ENCODE measurements at places on chromosomes 6 and 20. TPM values are rescaled to one million over a fixed set of nuclear protein-coding genes. Genes with fewer than 3 reads are reported as not detected.

WFDC11 gene
- total RNA-seq: not detected

GLP1R gene
- 1.6 TPM for total RNA-seq

GRCh38 chr6:127439718-127440117 lies 19.5 kb downstream of the KIAA0408 start:
- no peak for DNase-seq

DNA sequence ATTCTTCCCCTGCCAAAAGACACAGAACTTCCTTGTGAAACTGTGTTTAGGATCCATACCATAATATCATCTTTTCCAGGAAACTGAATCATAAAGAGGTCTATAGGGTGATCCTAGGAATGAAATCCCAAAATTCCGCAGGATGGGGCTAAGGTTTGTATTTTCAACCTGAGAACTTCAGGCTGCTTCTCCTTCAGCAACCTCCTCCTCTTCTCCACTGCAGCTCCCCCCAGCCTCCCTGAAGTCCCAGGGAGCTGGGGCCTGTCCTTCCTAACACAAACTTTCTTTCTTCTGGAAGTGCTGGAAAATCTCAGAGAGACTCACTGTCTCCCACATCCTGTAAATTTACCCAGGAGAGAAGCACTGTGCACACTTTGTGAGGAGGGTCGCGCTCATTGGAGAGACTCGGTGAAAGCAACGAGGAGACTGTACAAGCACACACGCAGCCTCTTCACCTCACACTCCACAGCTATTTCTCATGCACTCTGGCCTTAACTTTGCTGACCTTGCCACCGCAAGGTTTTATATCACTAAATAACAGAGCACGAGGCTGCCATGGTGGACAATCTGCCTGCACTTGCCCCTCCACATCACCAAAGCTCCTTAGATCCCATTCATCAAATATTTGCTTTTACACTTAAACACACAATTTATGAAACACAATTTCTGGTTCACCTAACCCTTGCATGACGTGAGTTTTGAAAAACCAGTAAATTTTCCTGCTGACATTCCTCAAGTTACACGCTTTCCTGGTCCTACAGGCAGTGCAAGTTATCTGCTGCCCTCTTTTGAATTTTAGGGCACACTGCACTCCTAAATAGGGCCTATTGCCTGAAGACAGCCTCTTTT lies 14.3 kb downstream of the ID4 start:
- no peak for DNase-seq
